GM19239 (cell line): ENCODE measurements at places on chromosomes 5 and 9.
A peak's percentile ranks its signal among the peaks of the same experiment; 100 is the strongest.

DNA sequence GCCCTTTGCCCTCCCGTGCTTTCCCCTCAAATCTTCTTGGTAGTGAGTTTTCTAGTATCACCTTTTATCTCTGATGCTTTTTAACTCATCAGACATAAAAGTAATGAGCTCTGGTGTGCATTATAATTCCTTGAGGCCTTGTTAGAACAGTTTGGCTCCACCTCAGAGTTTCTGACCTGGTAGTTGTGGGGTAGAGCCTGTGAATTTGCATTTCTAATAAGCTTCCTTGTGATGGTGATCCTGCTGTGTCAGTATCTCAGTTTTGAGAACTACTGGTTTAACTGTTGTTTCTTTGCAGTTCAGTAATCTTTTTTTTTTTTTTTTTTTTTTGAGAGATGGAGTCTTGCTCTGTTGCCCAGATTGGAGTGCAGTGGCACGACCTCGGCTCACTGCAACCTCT lies 31.1 kb downstream of the UBE2D2 start:
- no peak for DNase-seq

DNA sequence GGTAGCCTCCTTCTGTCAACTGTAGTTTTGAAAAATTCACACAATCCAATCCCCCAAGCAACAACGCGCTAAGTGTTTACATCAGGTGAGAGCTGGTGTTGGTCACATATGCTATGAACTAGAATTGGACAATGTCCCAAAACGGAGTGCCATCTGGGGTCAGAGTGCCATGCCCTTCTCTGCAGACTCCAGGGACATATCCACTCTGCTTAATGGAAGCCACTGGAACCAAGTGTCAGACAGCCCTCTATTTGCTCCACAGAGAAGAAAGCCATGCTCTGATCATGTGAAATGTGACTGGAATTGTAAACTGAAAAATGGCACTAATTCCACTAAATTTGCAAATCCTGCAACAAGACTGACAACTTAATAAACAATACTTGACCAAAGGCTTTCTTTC lies 12.2 kb downstream of the ABCA1 start:
- no peak for DNase-seq

DNA sequence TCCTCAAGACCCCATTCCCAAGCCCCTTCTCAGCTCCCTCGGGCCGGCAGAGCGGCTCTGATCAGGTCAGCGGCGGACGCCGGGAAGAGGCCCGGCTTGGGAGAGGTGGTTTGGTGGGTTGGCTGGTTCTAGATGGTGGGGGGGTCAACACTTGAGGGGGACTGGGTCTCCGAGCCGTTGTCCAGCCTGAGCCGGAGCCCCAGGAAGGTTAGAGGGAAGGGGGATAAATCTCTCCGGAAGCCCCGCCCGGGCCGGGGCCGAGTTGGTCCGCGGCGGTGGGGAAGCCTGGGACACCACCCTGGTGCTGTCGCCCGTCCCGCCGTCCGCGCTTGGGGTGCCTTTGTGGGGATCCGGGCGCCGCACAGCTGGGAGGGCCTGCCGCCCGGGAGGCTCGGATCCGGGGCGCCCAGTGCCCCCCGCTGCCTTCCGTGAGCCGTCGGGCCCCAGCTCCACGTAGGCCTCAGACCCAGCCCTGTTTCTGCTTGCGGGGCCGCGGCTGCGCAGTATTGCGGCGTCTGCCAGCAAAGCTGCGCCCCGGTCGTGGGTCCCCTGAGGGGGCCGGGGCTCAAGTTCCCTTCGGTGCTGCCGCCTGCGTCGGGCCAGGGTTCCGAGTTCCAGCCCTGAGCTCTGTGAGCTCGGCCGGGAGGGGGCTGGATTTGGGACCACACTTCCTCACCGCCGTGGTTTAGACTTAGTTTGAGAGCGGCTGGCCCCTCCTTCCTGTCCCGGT lies 542 bp upstream of the TRIM52 start:
- peak; percentile 36 for DNase-seq

DNA sequence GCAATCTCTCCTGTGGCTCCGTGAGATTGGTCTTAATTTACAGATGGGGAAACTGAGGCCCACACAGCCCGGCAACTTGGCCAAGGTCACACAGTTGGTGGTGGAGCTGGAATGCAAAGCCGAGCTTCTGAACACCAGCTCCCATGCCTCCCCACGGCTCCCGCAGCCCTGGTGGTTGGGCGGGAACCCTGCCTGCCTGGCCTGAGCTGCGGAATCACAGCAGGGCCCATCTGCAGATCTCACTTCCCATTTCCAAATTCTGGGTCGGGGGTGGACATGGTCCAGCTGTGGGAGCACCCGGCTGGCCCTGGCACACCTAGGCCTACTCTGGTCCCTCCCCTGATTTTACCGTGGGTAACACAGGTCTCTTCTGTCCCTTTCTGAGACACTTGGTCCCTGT lies 35.3 kb upstream of the PHYKPL start:
- no peak for DNase-seq

- DNase-seq, result no peak
Observed at GRCh38 chr5:74816875-74817274, 49.3 kb downstream of the FAM169A start.
